Transverse colon (tissue), 4 donors: ENCODE measurements at places on chromosomes 1 and 21.
A peak's percentile ranks its signal among the peaks of the same experiment; 100 is the strongest.

DNA sequence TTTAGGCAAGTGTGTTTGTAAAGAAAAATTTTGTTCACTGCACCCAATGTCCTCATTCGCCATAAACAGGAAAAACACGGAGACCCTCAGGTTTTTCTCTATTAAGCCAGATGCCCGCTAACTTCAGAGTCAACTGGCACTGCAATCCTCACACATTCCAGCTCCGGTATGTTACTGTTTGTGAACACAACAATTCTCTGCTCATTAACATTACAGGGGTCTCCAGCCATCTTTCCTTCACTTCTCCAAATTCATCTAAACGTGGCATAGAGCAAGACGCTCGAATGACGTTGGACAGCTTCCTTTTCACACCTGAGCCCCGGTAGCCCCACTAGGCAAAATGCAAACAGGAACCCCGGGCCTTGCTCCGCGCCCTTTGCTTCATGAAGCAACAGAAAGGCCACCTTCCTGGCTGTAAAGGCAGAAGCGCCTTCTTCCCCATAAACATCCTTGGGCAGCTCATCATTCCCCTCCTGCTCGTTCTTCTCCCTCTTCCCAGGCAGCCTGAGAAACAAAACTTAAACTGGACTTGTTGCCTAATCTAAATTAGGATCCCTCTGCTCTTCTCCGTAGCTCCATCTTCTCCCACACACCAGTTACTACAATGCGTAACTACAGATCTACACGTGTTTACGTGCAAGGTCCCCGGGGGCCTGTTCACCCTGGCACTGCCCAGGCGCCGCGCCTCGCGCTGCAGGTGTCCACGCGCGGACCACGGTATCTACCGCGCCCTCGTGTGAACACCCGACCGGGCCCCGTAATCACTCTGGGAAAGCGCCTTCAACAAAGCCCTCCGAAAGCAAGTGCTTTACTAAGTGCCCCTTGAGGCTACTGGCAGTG is 1.2 kb downstream of the LBR start:
- DNase-seq = peak; percentile 53

- no peak for DNase-seq
Measured at GRCh38 chr21:45343891-45344290, 56.2 kb upstream of the POFUT2 start.

DNA sequence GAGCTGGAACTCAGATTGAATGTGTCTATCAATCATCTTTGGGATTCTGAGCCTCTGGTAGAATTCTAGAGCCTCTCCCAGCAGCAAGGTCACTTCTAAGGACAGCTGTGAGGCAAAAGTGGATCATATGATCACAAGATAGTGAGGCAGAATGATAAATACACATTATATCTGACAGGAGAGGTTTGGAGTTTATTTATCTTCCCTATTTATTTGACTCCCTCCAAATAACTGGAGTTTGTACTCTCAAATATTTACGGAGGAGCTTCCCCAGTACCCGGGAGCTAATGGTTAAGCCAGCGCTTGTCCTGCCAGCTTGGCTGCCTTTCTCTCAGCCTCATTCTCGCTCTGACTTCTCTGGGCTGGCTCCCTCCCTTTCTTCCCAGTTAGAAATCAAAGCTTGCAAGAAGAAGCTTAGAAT is 2.3 kb downstream of the HMGCS2 start:
- no peak for DNase-seq

DNA sequence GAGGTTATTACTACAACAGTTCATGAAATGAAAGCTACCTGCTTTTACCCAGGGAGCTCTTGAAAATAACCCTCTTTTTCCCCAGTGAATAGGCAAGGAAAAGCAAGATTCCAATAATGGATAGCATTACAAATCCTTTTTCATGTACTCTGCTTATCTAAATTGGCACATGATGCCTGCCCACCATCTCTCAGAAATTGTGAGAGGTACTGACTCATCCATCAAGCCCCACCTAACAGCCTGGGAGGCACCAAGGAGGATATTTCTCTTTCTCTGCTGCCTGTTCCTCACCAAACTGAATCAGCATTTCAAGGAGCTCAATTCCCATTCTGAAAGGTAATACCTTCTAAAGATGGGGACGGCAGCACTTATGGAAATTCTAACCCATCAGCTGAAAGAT is 34.4 kb downstream of the PALMD start:
- DNase-seq = no peak

GRCh38 chr21:14095056-14095455 is 115.7 kb downstream of the LIPI start:
- no peak for DNase-seq
